ENCODE measurements at places on chromosomes 4 and X.

- DNase-seq, result no peak
These were observed 97.3 kb upstream of the ATP6AP2 start for GRCh38 chrX:40483502-40483901.

DNA sequence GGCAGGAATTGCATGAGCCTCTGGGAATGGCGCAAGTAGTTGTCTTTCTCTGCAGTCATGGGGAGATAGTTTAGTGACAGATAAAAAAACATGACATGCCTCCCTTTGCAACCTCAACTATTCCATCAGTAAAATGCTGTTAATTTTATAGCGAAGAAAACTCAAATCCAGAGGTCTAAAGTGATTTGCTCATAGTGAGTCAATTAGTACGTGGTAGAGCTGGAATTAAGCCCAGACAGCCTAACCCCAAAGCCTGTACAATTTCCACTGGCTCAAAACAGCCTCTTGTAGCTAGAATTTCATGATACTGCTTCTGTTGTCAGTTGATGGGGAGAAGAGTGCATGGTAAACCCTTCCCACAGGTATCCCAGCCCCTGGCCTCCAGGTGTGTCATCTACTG is 81.3 kb upstream of the TRPC5 start:
- no peak for DNase-seq

GRCh38 chr4:109701566-109702410 is 1.5 kb downstream of the CASP6 start:
- DNase-seq, result no peak

- DNase-seq, result no peak
These were observed 81.1 kb upstream of the STK26 start for GRCh38 chrX:131942034-131942433.

DNA sequence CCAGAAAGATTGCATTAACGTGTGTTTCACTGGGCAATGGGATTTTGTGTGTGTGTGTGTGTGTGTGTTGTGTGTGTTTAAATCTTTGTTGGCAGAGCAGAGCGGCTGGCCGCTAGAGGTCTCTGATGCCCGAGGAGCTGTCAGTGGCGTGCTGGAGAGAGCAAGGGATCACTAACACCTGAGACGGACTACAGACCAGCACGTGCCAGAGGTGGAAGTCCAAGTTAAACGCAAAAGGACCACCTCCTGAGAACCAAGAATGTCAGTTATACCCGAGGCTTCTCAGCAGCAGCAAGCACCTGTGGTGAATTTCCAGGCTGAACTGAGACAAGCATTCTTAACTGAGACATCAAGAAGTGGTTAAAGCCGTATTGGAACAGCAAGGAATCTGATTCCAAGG is 9.0 kb upstream of the SLC25A14 start:
- peak; percentile 40 for DNase-seq

DNA sequence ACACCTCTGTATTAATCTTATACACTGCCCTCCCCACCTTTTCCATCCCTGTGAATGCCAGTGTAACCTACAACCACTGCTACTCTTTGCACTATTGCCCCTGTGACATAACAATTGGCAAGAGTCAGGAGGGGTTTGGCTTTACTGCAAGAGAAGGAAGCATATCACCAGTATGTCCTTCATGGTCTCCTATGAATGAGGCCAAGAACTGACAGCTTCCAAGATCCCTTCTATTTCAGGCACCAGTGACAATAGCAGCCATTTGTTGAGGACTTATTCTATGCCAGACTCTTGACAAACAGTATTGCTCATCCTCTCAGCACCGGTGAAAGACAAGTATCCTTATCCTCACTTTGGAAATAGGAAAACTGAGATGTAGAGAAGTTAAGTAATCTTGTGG is 363.9 kb downstream of the MID1IP1 start:
- DNase-seq, result no peak

Measured in NCI-H1092 (cell line).